ENCODE measurements at places on chromosomes 12 and 14.
A peak's percentile ranks its signal among the peaks of the same experiment; 100 is the strongest.

- DNase-seq: no peak
Measured at GRCh38 chr12:89574736-89575208, 48.9 kb upstream of the POC1B start.

- DNase-seq: no peak
Measured at GRCh38 chr14:28751467-28752058, 15.0 kb upstream of the FOXG1 start.

- peak; percentile 5 for DNase-seq
Measured at GRCh38 chr14:93231129-93231979, 24.3 kb downstream of the UBR7 start.

- DNase-seq: no peak
Measured at GRCh38 chr12:11482955-11483354, 87.6 kb upstream of the PRB2 start.

DNA sequence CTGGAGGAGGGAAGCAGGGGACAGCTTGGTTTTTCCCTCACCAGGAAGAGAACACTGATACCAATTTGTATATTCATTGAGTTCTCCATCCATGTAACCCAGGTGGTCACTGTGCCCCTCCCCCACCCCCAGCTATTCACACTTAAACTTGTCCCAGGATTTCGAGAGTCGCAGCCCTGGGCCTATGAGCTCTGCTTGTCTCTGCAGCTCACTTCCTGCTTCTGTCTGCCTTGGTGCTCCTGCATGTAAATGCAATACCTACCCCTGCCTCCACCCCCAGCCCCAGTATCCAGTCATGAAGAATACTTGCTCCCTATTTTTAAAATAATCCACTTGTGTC lies 452.2 kb downstream of the BCL11B start:
- DNase-seq: no peak

DNA sequence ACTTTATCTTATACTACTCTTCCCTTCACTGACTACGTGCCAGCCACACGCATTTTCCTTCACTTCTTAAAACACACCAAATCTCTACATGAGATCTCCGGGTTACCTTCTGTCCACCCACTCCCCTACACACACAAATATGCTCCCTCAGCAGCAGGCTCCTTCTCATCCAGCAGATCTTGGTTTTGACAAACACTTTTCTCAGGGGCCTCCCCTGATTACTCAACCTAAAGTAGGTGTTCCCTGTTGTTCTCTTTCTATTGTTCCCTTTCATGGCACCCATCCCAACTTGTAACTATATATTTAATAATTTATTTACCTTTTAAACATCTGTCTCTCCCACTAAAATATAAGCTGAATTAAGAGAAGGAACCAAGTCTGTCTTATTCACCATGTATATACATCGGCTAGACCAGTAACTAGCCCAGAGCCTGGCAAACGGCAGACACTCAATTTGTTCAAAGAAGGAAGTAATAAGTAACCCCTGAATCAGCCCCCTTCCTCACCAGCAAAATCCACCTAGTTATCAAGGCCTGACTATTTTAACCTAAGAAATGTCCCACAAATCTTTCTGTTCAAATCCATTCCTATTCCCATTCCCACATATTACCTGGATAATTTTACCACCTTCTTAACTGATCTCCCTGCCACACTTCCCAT lies 2.7 kb downstream of the C2CD5 start:
- no peak for DNase-seq

DNA sequence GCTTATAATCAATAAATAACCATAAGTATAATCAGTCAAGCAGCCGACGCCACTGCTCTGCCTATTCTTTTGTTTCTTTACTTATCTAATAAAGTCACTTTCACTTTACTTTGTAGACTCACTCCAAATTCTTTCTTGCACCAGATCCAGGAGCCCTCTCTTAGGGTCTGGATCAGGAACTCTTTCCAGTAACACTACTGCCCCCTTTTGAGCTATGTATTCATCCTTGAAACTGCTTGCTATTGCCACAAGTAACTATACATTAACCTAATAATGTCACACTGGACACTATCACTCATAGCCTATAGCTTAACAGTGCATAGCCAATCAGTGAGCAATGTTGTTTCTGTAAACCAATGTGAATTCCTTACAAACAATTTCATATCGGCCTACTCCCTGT lies 2.8 kb upstream of the NID2 start:
- no peak for DNase-seq

GRCh38 chr14:85607651-85608081 lies 77.7 kb downstream of the FLRT2 start:
- DNase-seq: no peak

- DNase-seq: no peak
Measured at GRCh38 chr12:68953536-68953935, 20.6 kb upstream of the CPM start.

- DNase-seq: no peak
Measured at GRCh38 chr12:99649551-99649950, 2.0 kb downstream of the GARIN6 start.

DNA sequence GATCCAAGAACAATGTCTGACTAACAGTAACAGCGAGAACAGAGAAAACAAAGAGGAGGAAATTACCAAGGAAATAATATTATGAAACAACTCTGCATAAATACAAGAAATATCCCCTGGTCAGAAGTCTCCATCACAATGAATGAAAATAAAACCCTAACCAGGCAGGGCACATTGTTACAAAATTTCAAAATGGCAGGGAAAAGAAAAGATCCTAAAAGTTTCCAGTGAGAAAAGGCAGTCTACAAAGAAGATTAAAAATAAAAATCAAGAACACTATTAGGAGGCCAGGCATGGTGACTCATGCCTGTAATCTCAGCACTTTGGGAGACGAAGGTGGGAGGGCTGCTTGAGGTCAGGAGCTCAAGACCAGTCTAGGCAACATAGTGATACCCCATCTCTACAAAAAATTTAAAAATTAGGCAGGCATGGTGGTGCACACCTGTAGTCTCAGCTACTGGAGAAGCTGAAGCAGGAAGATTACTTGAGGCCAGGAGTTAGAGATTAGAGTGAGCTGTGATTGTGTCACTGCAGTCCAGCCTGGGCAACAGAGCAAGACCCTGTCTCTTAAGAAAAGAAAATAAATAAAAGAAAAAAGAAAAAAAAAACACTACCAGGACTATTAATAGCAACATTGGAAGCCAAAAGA lies 47.8 kb downstream of the FERMT2 start:
- DNase-seq: no peak

- no peak for DNase-seq
Measured at GRCh38 chr12:23948291-23948690, 1.2 kb downstream of the SOX5 start.

DNA sequence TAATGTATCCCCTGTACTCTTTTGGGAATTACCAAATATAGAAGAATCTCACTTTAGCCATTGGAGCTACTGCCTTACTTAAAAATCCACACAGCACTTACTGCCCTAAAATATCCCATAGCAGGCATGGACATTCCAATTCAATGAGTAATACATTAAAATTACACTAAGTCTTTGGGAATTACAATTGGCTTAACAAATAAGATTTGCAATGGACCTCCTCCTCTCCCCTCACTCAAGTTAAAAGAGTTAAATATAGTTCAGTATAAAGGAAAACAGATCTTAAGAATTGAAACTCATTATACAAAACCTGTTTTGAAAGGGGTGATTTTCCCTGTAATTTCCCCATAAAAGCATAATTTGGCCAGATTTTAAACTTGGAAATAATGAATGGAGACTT lies 477.1 kb downstream of the SLC16A7 start:
- no peak for DNase-seq

DNA sequence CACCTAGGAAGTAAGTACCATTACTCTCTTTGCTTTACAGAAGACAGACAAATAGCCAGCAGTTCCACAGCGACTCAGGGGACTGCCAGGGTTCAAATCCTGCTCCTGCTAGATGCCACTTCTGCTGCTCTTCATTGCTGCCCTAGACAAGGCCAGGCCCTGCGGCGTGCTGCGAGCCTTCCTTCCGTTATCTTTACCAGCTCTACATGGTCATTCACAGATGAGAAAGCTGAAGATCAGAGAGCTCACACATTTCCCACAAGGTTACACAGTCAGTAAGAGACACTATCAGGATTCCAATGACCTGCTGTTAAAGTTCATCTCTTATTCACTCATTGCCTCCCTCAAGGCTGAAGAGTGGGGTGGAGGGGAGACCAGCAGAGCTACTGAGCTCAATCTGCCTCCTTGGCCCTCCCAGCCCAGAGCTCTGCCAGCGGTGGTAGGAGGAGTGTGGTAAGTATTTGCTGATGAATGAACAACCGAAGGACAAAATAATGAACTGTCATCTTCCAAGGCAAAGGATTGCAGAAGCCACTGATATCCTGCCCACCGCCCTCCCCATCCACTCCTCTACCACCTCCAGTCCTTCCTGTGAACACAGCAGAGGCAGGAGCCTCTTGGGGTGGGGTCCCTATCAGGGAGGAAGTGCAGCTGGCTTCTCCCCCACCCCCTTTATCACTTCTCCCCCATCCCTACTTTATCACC lies 14.6 kb upstream of the HDAC7 start:
- no peak for DNase-seq

- DNase-seq: peak; percentile 58
Measured at GRCh38 chr12:109518820-109519665, 41.6 kb downstream of the UBE3B start.

DNA sequence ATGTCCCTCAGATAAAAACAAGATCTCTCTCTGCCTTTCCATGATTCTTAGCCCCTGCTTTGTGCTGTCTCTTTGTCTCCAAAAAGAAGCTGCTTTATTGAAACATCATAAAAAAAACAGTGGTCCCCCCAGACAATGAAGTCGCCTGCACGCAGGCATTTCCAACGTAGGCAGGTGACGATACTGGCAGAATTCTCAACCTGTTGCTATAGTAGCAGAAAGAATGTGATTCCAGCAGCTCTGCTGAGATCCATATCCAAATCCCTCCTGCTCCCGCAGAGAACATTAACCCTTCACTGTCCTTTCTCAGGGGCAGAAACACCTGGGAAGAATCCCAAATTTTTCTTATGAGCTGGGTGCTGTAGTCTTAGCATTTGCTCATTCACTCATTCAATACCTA lies 84.8 kb downstream of the STON2 start:
- no peak for DNase-seq

- DNase-seq: no peak
Measured at GRCh38 chr12:72296389-72296788, 24.2 kb downstream of the TRHDE start.

DNA sequence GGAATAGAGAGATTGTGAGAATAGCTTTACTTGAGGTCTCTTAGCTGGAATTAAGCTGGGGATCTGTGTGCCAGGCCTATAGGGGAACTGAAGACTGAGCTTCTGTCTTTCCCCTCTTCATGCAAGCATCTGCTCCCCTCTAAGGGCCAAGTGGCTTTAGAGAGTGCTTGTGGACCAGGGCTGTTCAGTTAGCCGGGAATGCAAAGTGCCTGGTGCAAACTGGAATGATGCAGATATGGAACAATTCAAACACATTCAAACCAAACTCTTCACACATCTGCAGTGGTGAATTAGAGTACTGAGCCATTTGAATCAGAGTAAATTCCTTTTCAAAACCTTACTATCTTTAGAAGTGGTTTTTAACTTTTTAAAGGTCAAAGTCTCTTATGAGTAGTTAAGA lies 99.0 kb downstream of the LIN7A start:
- DNase-seq: no peak

DNA sequence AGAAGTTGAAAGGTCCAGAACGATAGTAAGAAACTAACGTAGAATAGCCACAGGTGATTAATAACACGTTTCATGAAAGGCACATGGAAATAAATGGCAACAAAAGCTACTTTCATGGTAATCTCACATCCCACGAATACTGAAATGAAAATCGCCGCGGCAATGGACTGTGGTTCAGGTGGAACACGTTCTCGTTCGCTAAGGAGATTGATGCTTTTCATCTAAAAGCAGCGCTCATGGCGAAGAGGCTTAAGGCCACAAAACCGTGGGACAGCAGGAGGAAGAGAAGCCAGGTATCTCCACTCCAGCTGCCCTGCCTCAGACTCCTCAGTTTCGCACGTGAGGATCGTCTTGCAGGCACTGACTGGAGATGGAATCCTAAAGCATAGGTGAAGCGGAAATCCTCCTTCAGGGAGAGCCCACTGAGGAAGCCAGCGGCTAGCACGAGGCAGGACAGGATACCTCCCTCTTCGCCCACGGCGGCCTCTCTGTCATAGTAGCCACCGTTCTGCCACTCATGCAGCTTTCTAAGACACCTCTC lies 696 bp upstream of the GPHN start:
- no peak for DNase-seq

DNA sequence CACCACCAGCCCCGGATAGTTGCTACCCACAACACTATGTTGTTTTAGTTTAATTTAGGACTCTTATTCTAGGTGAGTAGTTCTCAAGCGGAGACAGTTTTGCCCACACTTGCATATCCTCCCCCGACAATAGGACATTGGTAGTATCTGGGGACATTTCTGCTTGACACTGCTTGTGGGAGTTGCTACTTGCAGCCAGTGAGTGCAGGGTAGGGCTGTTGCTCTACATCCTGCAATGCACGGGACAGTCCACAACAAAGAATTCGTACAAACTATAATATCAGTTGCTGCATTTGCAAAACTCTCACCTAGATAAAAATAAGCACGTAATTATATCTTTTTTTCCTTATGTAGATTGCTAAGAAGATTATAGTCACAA lies 111.8 kb upstream of the DNM1L start:
- DNase-seq: no peak

DNA sequence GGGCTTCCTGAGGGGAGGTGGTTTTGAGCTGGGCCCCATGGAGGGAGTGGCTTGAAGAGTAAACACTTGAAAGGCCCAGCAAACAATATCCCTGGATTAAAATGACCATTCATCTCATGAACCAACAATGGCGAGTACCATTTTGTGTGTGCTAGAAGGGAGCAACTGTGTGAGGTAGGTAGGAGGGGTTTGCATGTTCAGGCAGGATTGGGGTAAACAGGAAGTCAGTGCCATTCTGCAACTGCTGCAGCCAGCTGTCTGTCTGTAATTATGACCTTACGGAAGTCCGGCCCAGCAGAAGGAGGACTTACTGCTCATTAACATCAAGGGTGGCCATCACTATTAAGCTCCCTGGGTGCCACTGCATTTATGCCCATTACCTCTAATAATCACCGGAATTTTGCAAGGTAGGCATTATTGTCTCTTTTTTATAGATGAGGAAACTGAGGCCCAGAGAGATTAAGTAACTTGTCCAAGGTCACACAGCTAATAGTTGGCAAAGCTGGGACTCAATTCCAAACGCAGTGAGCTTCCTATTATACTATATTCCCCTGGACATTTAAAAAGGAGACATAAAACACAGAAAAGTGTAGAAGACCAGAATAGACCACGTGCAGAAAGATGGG lies 16.6 kb upstream of the IFI27L2 start:
- no peak for DNase-seq
